Dermis blood vessel endothelial cell (primary cell): ENCODE measurements at places on chromosomes 11 and 22. TPM values are rescaled to one million over a fixed set of nuclear protein-coding genes. Genes with fewer than 3 reads are reported as not detected.

The HTR3A gene
- not detected in 2 replicates for total RNA-seq

The FXYD2 gene
- 0.74 and 4.6 TPM in 2 replicates for total RNA-seq

The EXPH5 gene
- under 0.01 and 0.09 TPM in 2 replicates for total RNA-seq

The PGA3 gene
- total RNA-seq: not detected in 2 replicates
